Fibroblast of skin of scalp (primary cell): ENCODE measurements at places on chromosomes 4 and X.

DNA sequence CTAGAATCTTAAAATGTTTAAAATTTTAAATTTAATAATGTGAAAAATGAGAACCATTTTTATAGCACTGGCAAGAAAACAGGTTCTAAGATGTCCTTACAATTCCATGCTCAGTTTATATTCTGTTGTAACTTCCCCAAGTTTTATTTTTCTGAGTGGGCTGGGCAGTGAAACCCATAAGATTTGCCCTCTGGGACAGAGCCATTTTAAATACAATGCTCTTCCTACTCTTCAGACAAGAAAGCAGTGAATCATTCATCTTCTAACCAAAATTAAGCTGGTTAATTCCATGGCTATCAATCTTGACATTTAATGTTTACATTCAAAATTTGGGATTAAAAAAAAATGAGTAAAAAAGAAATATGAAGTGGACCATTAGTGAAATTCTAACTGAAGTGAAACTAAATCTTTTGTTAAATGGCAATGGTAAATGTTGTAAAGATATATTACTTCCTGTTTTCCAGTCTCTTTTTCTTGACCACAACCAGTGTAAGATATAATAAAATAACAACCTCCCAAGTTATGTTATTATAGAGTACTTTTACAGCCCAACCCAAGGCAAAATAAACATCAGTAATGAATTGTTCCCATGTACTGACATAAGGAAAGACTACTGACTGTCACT is 37.2 kb upstream of the PTPN13 start:
- peak; percentile 30 for DNase-seq

- no peak for DNase-seq
These were observed 168.5 kb upstream of the DMD start for GRCh38 chrX:33379839-33380238.

DNA sequence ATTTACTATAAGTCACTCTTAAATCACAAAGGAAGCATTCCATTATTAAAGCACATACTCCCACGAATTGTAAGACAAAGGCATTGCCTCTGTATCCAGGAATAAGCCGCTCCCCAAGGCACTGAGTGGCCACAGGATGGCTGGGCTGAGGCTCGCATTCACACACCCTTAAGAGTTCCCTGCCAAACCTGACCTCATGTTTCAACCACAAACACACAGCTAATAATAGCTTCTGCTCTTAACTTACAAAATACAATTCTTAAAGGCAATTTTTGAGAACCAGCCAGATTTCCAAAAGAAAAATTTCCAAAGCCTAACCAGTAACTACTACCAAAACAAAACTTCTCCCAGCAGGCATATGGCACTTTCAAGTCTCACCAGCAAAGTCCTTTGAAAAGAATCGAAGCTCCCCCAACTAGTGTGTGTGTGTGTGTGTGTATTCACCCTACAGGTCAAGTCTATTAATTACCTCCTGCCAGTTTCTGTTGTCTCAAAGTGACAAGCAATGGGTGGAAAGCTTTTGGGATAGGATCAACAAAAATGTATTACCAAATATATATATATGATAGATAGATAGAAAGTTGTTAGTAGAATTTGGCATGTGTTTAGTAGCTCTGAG is 36.0 kb downstream of the ARHGAP6 start:
- DNase-seq, result peak; percentile 85

DNA sequence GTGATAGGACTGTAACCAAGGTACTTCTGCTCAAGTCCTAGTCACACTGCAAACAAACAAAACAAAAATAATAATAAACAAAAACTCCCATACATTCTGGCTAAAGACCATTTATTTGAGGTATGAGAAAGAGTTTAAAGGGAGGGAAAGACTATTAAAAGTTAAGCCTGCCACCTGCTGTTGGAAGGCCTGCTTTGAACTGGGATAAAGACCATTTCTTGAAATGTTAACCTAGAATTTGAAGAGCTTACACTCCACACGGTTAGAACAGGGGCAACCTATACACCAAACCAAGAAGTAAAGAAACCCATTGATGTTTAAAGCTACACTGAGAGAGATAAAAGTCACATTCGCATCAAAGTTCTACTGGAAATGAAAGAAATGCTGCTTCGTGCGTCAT is 548.7 kb upstream of the DIPK2B start:
- DNase-seq, result no peak

- DNase-seq, result peak; percentile 68
These were observed 41.1 kb downstream of the LUZP4 start for GRCh38 chrX:115330498-115331168.

DNA sequence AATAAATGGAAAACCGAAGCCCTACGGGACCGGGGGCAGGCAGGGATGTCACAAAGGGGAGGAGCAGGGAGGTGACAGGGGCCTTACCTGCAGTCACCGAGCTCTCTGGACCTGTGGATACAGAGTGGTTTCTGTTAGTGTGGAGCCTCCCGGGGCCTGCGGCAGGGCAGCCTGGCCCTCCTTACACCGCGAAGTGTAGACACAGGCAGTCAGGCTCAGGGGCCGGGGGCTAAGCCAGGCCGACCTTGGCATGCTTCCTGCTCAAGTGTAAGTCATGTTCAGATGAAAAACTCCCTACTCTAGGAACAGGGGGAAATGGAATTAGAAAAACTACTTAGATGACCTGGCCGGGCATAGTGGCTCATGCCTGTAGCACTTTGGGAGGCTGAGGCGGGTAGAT is 4.3 kb downstream of the FAM3A start:
- DNase-seq, result no peak

- peak; percentile 63 for DNase-seq
These were observed 117.8 kb upstream of the NOCT start for GRCh38 chr4:138897811-138898226.

DNA sequence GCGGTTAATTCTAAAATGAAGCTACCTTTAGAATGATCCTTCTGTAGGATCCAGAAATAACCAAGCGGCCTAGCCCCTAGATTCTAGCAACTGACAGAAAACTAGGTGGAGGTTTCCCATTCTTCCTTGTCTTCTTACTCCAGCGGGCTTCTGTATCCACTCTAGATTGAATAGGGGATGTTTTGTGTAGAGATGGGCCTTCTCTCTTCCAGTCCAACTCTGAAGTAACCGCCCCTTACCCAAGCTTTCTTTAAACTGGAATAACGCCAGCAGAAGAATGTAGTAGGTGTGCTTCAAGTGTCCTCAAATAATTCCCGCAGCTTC is 386 bp upstream of the TMEM184C start:
- DNase-seq, result no peak

DNA sequence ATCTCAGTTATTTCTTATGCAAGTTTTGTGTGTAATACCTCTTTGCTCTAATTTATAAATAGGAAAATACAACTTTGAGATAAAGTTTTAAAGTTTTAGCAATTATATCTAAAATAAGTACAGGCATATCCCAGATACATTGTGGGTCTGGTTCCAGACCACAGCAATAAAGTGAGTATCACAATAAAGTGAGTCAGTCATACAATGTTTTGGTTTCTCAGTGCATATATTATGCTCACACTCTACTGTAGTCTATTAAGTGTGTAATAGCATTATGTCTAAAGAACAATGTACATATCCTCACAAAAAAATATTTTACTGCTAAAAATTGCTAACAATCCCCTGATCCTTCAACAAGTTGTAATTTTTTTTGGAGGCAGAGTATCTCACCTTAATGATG is 49.2 kb downstream of the ANAPC10 start:
- DNase-seq, result peak; percentile 17

DNA sequence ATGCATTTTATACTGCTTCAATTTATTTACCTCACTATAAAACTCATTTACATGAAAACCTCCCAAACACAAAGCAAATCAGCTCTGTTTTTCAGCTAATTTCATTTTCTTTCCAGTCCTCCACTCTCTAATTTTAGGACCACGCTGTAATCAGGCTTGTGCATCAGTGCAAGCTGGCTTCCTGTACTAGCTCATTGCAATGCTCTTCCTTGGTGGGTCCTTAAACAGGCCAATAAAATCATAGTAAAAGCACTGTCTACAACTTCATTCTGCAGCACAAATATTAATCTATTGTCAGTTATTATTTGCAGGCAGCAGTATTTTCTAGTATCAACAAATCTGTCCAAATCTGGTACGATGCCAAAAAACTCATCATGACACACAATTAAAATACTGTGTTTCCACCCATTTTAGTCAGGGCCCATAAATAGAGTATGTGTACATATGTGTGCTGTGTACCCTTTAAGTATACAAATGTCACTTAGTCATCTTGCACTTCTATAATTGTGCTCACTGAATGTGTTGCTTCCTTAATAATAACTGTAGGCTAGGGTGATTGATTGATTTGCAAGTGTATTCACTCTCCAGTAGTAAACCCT is 178.2 kb upstream of the HCCS start:
- DNase-seq, result peak; percentile 30

DNA sequence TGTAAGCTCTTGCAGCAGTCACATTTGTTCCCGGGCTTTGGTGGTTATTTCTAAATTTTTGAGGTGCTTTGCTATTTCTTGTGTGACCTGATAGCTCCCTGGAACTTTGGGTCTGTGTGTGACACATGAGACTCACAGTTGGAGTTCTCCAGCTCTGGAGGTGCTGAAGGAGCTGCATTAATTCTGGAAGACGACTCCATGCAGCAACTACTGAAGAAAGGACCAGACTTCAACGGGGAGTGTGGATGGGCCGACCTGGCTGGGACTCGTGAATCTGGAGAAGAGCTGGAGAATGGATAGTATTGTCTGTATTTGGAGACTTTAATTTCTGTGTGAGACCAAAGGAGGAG is 1.5 kb downstream of the MRFAP1 start:
- no peak for DNase-seq

GRCh38 chrX:47863187-47863586 is 26.5 kb downstream of the ZNF81 start:
- DNase-seq, result no peak

GRCh38 chr4:85498068-85498733 is 23.3 kb downstream of the ARHGAP24 start:
- peak; percentile 66 for DNase-seq

DNA sequence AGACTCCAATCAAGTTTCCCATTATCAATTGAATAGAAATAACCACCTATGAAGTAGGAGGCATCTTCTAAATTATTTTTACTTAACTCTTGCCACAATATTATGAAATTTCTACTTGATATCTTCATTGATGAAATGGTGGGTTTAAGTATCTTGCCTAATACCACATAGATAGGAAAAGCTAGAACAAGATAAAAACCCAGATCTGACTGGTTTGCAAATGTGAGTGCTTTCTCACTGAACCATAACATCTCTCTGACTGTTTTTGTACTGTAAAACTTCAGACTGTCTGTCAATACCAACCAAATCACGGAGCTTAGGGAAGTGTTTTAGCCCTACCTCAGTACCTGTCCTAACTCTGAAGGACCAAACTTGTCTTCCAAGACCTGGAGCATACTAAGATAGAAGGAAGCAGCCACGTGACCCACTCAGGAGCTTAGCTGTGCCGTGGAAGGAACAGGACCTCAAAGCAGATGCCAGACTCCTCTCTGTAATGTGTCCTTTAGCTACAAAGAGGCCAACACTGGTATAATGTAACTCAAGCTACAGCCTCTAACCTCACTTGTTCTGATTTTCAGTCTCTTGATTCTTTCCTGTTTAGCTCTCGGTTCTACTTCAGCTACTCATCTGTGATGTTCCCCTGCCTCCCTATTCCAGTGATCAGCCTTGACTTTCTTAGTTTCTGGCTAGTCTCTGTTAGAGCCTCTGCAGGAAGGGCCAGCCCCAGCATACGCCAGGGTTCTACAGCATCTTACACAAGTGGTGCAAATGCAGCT is 84.4 kb downstream of the LRP2BP start:
- no peak for DNase-seq

GRCh38 chrX:140762061-140762460 is 52.5 kb downstream of the LINC00632 start:
- DNase-seq, result peak; percentile 74

DNA sequence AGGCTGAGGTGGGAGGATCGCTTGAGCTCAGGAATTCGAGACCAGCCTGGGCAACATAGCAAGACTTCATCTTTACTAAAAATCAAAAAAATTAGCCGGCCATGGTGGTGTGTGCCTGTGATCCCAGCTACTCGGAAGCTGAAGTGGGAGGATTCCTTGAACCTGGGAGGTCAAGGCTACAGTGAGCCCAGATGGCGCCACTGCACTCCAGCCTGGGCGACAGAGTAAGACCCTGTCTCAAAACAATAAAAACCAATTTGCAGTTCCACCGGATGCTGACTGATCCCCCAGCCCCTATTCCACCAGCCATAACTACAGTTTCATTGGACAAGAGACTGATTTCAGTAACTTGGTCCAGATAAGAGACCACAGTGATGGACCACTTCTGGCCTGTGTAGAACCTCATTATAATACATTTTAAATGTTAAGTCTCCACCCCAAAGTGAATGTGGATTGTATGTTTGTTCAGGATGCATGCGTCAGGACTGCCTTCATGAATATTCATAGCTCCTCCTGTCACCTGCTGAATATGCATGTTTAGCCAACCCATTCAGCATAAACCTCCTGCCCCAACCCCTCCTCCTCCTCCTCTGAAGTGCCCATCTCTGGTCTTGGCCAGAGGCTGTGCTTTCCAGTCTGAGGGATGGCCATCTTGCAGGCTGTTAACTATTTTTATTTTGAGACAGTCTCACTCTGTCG is 2.3 kb upstream of the SLBP start:
- no peak for DNase-seq

DNA sequence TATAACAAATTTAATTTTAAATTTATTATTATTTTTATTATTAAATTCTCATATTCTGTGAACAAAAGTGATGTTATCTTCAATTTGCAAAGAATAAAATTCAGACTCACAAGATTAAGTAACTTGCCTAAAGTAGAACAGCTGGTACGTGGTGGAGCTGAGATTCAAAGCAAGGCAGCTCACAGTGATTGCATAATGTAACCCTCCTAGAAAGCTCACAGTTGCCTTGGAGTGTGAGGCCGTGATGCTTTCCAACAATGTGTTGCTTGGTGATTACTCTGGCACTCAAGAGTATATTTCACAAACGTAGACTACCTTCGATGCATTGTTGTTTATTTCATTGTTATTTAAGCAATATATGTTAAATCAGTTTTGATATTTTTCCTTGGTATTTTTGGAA is 1039.2 kb upstream of the PABPC4L start:
- no peak for DNase-seq

- no peak for DNase-seq
These were observed 872.6 kb downstream of the FSTL5 start for GRCh38 chr4:161291222-161291621.

DNA sequence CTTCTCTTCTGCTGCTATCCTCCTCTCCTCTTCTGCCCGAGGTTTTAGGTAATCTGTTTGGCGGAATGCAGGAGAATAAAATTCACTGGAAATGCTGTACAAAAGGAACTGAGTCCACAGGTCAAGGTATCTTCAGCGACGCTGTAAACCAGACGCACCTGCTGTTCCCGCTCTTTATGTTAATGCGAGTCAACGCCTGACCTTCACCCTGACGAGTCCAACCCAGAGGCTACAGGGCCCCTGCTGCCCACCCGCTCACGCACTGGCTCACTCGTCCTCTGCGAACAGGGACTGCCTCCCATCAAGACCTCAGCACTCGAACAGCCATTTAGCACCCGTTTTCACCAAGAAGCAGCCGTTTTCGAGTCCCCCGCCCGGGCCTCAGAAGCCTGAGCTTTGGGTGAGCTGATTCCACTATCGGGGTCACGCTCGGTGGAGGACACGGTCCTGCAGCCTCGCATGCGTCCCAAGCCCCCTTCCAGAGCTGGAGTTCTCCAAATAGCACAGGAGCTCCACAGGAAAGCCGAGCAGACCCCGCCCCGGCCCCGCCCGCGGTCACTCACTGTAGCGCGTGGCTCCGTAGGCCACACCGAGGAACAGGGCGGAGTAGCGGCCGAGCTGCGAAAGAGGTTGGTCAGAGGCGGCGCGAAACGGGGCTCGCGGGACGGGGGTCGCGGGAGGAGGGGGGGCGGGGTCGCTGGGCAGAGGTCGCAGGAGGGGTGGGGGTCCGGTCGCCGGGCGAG is 556 bp downstream of the ATP5ME start:
- no peak for DNase-seq

GRCh38 chr4:25984796-25985195 is 70.8 kb downstream of the SMIM20 start:
- no peak for DNase-seq
